Subcutaneous preadipocyte (primary cell): ENCODE measurements at places on chromosomes 12 and 14. TPM values are rescaled to one million over a fixed set of nuclear protein-coding genes. Genes with fewer than 3 reads are reported as not detected.

Gene BATF
- total RNA-seq: not detected in 2 replicates

Gene POTEM
- total RNA-seq: not detected in 2 replicates

Gene ESPL1
- total RNA-seq: 6.2 and 14.1 TPM in 2 replicates

Gene MIP
- not detected in 2 replicates for total RNA-seq

Gene CLEC4C
- not detected in 2 replicates for total RNA-seq

Gene PLEK2
- total RNA-seq: 1.8 and 15.1 TPM in 2 replicates

Gene PPM1A
- total RNA-seq: 15.4 and 19.0 TPM in 2 replicates

Gene LTBP2
- total RNA-seq: 40.1 and 59.5 TPM in 2 replicates

Gene FOXN4
- total RNA-seq: not detected in 2 replicates

Gene MYF6
- total RNA-seq: under 0.01 TPM in 1 of 2 replicates, not detected in the other

Gene DTX1
- total RNA-seq: 0.20 and 0.73 TPM in 2 replicates

Gene TAS2R19
- total RNA-seq: 3.3 and 5.5 TPM in 2 replicates

Gene PTGES3
- 83.4 and 102 TPM in 2 replicates for total RNA-seq

Gene PSMB5
- 137 and 164 TPM in 2 replicates for total RNA-seq

Gene BAZ1A
- 23.1 and 44.4 TPM in 2 replicates for total RNA-seq

Gene FGF23
- total RNA-seq: not detected in 2 replicates

Gene RASSF3
- total RNA-seq: 3.3 and 9.0 TPM in 2 replicates

Gene NOS1
- total RNA-seq: not detected in 2 replicates

Gene RTL1
- not detected in 2 replicates for total RNA-seq

Gene CLEC9A
- total RNA-seq: not detected in 2 replicates

Gene KRT8
- total RNA-seq: 0.98 and 1.1 TPM in 2 replicates

Gene COX8C
- not detected in 2 replicates for total RNA-seq

Gene APOF
- not detected in 2 replicates for total RNA-seq

Gene RAD9B
- 0.37 and 0.59 TPM in 2 replicates for total RNA-seq

Gene SUDS3
- 19.1 and 27.2 TPM in 2 replicates for total RNA-seq

Gene HOXC10
- total RNA-seq: 6.6 TPM in 1 of 2 replicates, not detected in the other

Gene BICDL1
- not detected in 2 replicates for total RNA-seq

Gene AKAP6
- total RNA-seq: 22.7 and 25.0 TPM in 2 replicates

Gene PLA2G1B
- not detected in 2 replicates for total RNA-seq

Gene DCAF4
- 13.7 and 23.1 TPM in 2 replicates for total RNA-seq

Gene DNAH10
- 0.73 and 2.7 TPM in 2 replicates for total RNA-seq

Gene KITLG
- 27.9 and 45.7 TPM in 2 replicates for total RNA-seq

Gene IL31
- total RNA-seq: not detected in 2 replicates

Gene NFYB
- 6.6 and 9.4 TPM in 2 replicates for total RNA-seq

Gene ZNF140
- total RNA-seq: 11.0 and 16.4 TPM in 2 replicates

Gene ZC3H14
- 61.0 and 84.3 TPM in 2 replicates for total RNA-seq

Gene GPR68
- 2.2 and 6.6 TPM in 2 replicates for total RNA-seq

Gene BCL11B
- 0.20 and 0.37 TPM in 2 replicates for total RNA-seq

Gene HOXC9
- total RNA-seq: 2.9 and 8.8 TPM in 2 replicates

Gene ANKRD33
- total RNA-seq: 0.98 and 1.5 TPM in 2 replicates

Gene CCDC38
- not detected in 2 replicates for total RNA-seq

Gene SAMD15
- 2.2 and 5.1 TPM in 2 replicates for total RNA-seq

Gene FAM186B
- total RNA-seq: 0.20 and 0.37 TPM in 2 replicates

Gene RDH5
- 59.2 and 70.6 TPM in 2 replicates for total RNA-seq

Gene LRRC43
- total RNA-seq: under 0.01 and 0.59 TPM in 2 replicates

Gene ENDOU
- total RNA-seq: 0.37 and 1.6 TPM in 2 replicates
